Spleen (tissue), 13 donors: ENCODE measurements at places on chromosomes 13 and 19. TPM values are rescaled to one million over a fixed set of nuclear protein-coding genes. Genes with fewer than 3 reads are reported as not detected.
A peak's percentile ranks its signal among the peaks of the same experiment; 100 is the strongest.

Gene ZNF554
- 4.5 TPM for total RNA-seq

Gene ERCC2
- 22.1 TPM for total RNA-seq

Gene CYP4F12
- total RNA-seq: 3.0 TPM

Gene ATXN8OS
- not detected for total RNA-seq

Gene MISP3
- total RNA-seq: 2.9 TPM

Gene ITGBL1
- total RNA-seq: not detected

- no peaks in the 10 kb centered on the region for H3K27me3 ChIP-seq
- no peak for DNase-seq
- no peak overlapping the region for H3K4me3 ChIP-seq
Measured at GRCh38 chr13:50248516-50249143, 233.4 kb downstream of the KCNRG start.

DNA sequence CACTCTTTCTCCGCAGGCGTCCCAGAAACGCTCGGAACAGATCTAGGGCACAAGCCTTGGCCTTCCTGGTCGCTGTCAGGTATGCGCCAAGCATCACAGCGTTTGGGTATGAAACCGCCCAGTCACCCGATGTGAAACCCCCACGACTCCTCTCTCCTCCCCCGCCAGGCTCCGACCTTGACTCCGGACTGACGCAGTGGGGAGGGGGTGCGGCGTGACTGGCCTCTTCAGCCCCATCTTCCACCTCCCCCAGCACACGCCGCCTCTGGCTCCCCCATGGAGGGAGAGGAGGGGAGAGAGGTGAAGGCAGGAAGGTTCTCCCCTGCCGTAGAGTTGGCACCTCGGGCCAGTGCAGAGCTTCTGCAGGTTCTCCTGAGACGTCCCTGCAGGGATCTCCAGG lies 22.0 kb upstream of the ARHGEF7 start:
- no peaks in the 10 kb centered on the region for H3K4me1 ChIP-seq
- no peak overlapping the region for H3K27ac ChIP-seq
- H3K4me3 ChIP-seq: no peak overlapping the region
- DNase-seq: no peak

- H3K27me3 ChIP-seq: no peaks in the 10 kb centered on the region
- H3K4me3 ChIP-seq: no peak overlapping the region
- no peaks in the 10 kb centered on the region for H3K4me1 ChIP-seq
- no peak overlapping the region for H3K27ac ChIP-seq
Measured at GRCh38 chr13:41864658-41865057, 96.3 kb downstream of the VWA8 start.

GRCh38 chr13:37546087-37546486 lies 52.5 kb downstream of the POSTN start:
- no peak overlapping the region for H3K27ac ChIP-seq
- H3K27me3 ChIP-seq: no peaks in the 10 kb centered on the region

DNA sequence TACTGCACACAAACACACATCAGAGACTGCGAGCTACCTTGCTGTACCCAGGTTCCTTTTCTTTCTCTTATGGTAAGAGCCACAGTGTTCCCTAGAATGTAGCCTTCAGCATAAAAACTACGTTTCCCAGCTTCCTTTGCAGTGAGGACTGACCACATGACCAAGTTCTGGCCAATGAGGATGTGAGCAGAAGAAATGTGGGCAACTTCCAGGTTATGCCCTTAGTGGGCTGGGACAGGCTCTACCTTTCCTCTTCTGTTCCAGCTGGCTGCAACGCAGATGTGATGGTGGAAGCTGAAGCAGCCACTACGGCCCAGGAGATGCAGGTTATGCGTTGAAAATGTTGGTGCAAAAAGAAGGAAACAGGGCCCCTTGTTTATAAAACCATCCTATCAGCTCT lies 27.5 kb downstream of the VRK3 start:
- H3K4me3 ChIP-seq: no peak overlapping the region
- H3K27ac ChIP-seq: no peak overlapping the region
- no peaks in the 10 kb centered on the region for H3K4me1 ChIP-seq
- H3K27me3 ChIP-seq: no peaks in the 10 kb centered on the region
- peaks cover 84% of the 10 kb centered on the region for H3K36me3 ChIP-seq
- DNase-seq: no peak

DNA sequence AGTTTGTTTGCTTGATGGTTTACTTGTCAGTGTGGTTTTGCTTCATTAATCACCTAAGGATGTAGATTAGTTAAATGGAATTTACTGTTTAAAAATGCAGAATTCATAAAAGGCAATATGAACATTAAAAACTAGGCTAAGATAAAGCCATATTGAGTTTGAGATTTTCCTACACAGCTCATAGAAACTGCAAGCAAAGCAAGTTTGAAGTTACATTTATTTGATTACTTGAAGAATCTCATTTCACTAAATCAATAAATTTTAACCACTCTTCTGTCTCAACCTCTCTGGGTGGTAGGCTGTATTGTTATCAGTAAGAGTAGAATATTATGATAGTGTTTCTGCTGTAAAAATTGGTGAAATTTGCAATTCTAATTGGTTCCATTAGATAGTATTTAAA lies 1180.7 kb upstream of the SLC10A2 start:
- DNase-seq: no peak
- H3K4me3 ChIP-seq: no peak overlapping the region
- H3K36me3 ChIP-seq: no peaks in the 10 kb centered on the region

- H3K27ac ChIP-seq: no peak overlapping the region
- peak; percentile 54 for DNase-seq
- H3K27me3 ChIP-seq: no peaks in the 10 kb centered on the region
- H3K36me3 ChIP-seq: peaks cover 84% of the 10 kb centered on the region
- H3K4me1 ChIP-seq: no peaks in the 10 kb centered on the region
Measured at GRCh38 chr19:19502808-19503602, 12.3 kb downstream of the TSSK6 start.

GRCh38 chr19:11286312-11286974 lies 9.5 kb upstream of the TSPAN16 start:
- peaks cover 66% of the 10 kb centered on the region for H3K27me3 ChIP-seq
- peaks cover 9% of the 10 kb centered on the region for H3K4me1 ChIP-seq
- no peak overlapping the region for H3K4me3 ChIP-seq
- DNase-seq: no peak
- no peaks in the 10 kb centered on the region for H3K36me3 ChIP-seq

- peak overlapping the region; percentile 29 for H3K4me3 ChIP-seq
- no peaks in the 10 kb centered on the region for H3K27me3 ChIP-seq
- H3K36me3 ChIP-seq: no peaks in the 10 kb centered on the region
- peaks cover 48% of the 10 kb centered on the region for H3K4me1 ChIP-seq
- DNase-seq: peak; percentile 96
Measured at GRCh38 chr19:11422163-11423065, 3.3 kb upstream of the RGL3 start.
